Smooth muscle cell of the pulmonary artery (primary cell): ENCODE measurements at places on chromosomes 12 and 14. TPM values are rescaled to one million over a fixed set of nuclear protein-coding genes. Genes with fewer than 3 reads are reported as not detected.

Gene PUS1
- 7.4 and 15.7 TPM in 2 replicates for total RNA-seq

Gene CDH24
- 5.0 and 5.1 TPM in 2 replicates for total RNA-seq

Gene RFC5
- 6.0 and 12.2 TPM in 2 replicates for total RNA-seq

Gene KRT6A
- 2.7 and 11.9 TPM in 2 replicates for total RNA-seq

Gene FBRSL1
- total RNA-seq: 3.1 and 7.1 TPM in 2 replicates

Gene RAN
- 532 and 650 TPM in 2 replicates for total RNA-seq

Gene IRF2BPL
- 38.1 and 40.6 TPM in 2 replicates for total RNA-seq

Gene SLC8B1
- 16.2 and 18.4 TPM in 2 replicates for total RNA-seq

Gene GPRC5D
- 0.13 TPM in 1 of 2 replicates, not detected in the other for total RNA-seq

Gene METTL1
- 6.2 and 13.6 TPM in 2 replicates for total RNA-seq

Gene CLEC1A
- total RNA-seq: not detected in 2 replicates

Gene DEPDC4
- total RNA-seq: 0.46 and 1.1 TPM in 2 replicates

Gene EMP1
- total RNA-seq: 65.4 and 65.7 TPM in 2 replicates

Gene MEG3
- 203 and 396 TPM in 2 replicates for total RNA-seq

Gene DHRS7
- total RNA-seq: 48.4 and 62.8 TPM in 2 replicates

Gene RIMBP2
- total RNA-seq: not detected in 2 replicates

Gene PAH
- total RNA-seq: not detected in 2 replicates

Gene GPR137C
- 0.33 and 0.39 TPM in 2 replicates for total RNA-seq

Gene LTB4R
- total RNA-seq: 1.9 and 2.7 TPM in 2 replicates

Gene SLC5A8
- total RNA-seq: not detected in 2 replicates

Gene CLEC4D
- not detected in 2 replicates for total RNA-seq

Gene IL22
- not detected in 2 replicates for total RNA-seq

Gene AHSA1
- 86.5 and 101 TPM in 2 replicates for total RNA-seq

Gene CRACR2A
- total RNA-seq: 0.69 and 4.3 TPM in 2 replicates

Gene CAPZA3
- total RNA-seq: not detected in 2 replicates

Gene CCDC196
- total RNA-seq: not detected in 2 replicates

Gene SEL1L
- 145 and 155 TPM in 2 replicates for total RNA-seq

Gene CD163L1
- 0.43 and 2.6 TPM in 2 replicates for total RNA-seq

Gene FAM90A1
- 0.13 TPM in 1 of 2 replicates, not detected in the other for total RNA-seq

Gene SERPINA10
- not detected in 2 replicates for total RNA-seq

Gene PLEKHD1
- under 0.01 and 0.07 TPM in 2 replicates for total RNA-seq

Gene MYL6
- 850 and 1,190 TPM in 2 replicates for total RNA-seq

Gene LRR1
- total RNA-seq: 6.8 and 8.0 TPM in 2 replicates

Gene ANKRD33
- total RNA-seq: 0.03 TPM in 1 of 2 replicates, not detected in the other

Gene IL23A
- total RNA-seq: not detected in 2 replicates

Gene LMNTD1
- total RNA-seq: 0.39 and 0.63 TPM in 2 replicates

Gene CCDC184
- 1.9 and 2.2 TPM in 2 replicates for total RNA-seq

Gene BHLHE41
- 5.3 and 6.1 TPM in 2 replicates for total RNA-seq

Gene SMOC1
- total RNA-seq: 0.26 and 12.9 TPM in 2 replicates

Gene PZP
- total RNA-seq: not detected in 2 replicates

Gene PKP2
- 1.8 and 3.4 TPM in 2 replicates for total RNA-seq

Gene TRHDE
- 1.6 and 3.5 TPM in 2 replicates for total RNA-seq

Gene GLT1D1
- total RNA-seq: under 0.01 TPM in 1 of 2 replicates, not detected in the other

Gene KRT4
- not detected in 2 replicates for total RNA-seq

Gene CPSF2
- 44.5 and 45.0 TPM in 2 replicates for total RNA-seq

Gene KRT2
- total RNA-seq: not detected in 2 replicates
